ENCODE measurements at places on chromosomes 13 and 19.

GRCh38 chr13:44583137-44583536, 7.0 kb upstream of the TSC22D1 start:
- DNase-seq, result no peak

DNA sequence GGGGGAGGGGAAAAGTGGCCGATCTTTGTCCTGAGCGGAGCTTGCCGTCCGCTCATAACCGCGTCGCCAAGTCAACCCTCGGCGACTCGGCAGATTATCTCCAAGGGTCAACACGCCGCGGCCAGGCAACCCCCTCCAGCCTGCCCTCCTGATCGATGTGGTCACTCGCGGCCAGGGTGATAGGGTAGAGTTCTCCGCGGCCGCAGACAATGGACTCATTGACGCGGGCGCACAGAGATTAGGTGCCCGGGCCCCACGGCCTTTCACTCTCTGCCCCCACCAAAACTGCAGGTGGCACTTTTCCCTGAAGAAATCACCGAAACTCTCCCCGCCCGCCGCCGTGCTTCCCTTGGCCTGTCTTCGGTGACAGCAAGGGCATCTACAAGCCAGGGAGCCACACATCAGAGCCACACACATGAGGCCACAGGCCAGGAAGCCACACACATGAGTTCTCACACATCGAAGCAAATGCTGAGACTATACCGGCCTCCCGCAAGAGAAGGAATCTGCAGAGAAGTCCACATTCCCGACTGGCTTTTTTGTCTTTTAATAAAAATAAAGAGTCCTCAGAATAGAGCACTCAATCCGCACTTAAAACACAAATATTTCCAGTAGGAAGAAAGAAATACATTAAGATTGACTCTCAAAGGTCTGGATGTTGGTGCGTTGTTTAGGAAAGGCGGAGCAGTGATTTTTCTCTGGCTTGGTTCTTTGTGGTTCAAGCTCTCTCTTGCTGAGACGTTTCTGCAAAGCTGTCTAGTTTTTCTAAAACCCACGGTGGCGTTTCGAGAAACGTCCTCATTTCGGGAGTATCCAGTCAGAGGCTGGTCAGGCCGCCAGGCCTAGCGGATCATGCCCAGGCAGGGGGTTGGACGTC, 1.5 kb upstream of the PDX1 start:
- DNase-seq, result no peak

DNA sequence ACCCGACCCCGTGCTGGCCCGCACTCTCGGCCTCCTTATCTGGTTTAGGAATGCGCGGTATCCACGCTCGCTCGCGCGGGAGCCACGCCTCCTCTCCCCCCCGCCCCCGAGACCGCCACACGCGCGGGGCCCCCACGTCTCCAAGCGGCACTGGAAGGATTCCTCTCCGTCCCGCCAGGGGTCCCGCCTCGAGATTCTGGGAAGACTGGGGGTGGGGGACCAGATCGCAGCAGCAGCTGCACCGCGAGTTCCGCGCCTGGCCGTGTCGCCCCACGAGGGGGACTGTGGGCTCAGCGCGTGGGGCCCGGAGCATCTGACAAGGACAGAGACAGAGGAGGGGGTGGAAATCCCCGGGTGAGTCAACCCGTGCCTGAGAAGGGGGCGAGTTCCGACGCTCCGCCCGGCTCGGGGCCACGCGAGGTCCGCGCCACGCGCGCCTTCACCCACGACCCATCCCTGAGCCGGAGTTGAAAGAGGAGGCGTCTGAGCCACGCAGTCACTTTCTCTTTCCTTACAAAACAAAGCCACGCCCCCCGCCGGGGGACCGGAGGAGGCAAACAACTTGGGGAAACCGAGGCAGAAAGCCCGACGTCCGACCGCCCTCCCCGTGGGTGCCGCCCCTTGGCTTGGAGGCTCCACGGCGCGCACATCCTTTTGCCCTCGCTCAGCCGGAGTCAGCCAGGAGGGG, 814 bp downstream of the S1PR2 start:
- peak; percentile 40 for DNase-seq

GRCh38 chr13:108681986-108682575, 52.7 kb downstream of the MYO16 start:
- no peak for DNase-seq

GRCh38 chr19:51916167-51916566, 11.1 kb upstream of the ZNF613 start:
- DNase-seq, result no peak

GRCh38 chr13:65188721-65189120, 2041.4 kb downstream of the PCDH9 start:
- no peak for DNase-seq

DNA sequence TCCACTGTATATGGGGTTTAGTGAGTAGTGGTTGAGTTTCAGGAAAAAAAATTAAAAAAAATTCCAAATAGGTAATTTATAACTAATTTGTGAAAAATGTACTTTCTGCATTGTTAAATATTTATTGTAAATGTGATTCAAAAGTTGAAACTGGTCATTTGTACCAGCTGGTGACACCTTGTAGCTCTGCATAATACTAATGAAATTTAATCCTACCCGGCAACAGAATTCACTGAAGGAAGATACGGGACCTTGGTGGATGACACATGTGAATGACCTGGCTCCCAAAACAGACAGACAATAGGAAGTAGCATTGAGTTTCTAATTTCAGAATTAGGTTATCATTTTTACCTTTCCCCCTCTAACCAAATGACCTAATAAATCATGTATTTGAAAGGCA, 73.8 kb downstream of the SLITRK6 start:
- no peak for DNase-seq

DNA sequence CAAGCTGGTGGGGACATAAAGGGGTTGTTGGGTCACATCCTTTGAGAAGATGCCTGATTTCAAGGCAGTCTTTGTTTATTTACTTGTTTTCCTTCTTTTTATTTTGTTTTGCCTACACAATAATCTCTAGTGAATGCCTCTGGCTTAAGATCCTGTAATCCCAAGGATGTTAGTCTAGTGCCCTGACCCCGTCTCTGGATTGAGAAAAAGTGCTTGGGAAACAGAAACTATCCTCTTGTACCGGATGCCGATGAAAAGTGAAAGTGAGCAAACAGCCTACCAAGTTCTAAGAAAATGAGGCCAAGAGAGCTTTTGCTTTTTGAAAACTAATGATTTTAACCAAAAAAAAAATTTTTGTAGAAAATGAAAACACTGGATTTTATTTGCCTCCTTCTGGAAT, 42.1 kb upstream of the C1QTNF9 start:
- DNase-seq, result no peak

- no peak for DNase-seq
These were observed 14.6 kb upstream of the CEACAM20 start for GRCh38 chr19:44544031-44544430.

- no peak for DNase-seq
These were observed 127.9 kb upstream of the GJB6 start for GRCh38 chr13:20360041-20360491.

GRCh38 chr13:98998831-98999638, 21.2 kb upstream of the DOCK9 start:
- DNase-seq, result peak; percentile 11

DNA sequence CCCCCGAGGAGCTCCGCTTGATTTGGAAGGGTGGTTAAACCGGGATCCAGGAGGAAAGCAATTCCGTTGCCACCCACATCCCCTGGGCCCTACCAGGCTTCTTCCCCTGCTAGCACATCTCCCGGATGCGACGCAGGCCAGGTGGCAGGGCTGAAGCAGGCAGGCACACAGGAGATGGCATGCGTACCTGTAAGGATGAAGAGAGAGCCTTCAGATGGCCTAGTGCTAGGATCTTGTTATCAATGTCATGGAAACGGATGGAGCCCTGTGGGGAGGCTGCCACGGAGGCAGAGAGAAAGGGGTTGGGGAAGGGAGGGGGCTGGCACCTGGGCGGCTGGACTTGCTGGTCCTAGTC, 8.5 kb upstream of the SOX1 start:
- DNase-seq, result no peak

Data from activated CD4-positive, alpha-beta T cell treated with anti-CD3 and anti-CD28 coated beads, Interleukin-2, amount 50 U/mL, for 24 hours (primary cell).